ENCODE measurements at places on chromosomes 7 and 10. TPM values are rescaled to one million over a fixed set of nuclear protein-coding genes. Genes with fewer than 3 reads are reported as not detected.
A peak's percentile ranks its signal among the peaks of the same experiment; 100 is the strongest.

The ITGB8 gene
- total RNA-seq: 193 TPM

DNA sequence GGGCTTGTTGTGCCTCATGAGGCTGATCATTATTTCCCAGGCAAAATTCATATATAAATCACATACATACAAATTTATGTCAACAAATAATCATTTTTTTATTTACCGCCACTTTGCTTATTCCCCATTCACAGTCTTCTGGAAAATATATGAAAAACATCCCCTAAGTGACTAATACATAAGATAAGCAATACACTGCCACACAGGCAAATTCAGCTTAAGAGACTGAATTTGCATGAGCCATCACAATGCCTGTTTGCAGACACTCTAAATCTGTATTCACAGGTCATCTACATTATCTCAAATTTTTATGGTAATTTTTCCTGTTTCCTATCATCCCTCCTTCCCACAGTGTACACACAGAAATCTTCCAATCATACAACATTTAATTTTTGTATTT lies 13.2 kb downstream of the OSBPL3 start:
- no peak for DNase-seq

DNA sequence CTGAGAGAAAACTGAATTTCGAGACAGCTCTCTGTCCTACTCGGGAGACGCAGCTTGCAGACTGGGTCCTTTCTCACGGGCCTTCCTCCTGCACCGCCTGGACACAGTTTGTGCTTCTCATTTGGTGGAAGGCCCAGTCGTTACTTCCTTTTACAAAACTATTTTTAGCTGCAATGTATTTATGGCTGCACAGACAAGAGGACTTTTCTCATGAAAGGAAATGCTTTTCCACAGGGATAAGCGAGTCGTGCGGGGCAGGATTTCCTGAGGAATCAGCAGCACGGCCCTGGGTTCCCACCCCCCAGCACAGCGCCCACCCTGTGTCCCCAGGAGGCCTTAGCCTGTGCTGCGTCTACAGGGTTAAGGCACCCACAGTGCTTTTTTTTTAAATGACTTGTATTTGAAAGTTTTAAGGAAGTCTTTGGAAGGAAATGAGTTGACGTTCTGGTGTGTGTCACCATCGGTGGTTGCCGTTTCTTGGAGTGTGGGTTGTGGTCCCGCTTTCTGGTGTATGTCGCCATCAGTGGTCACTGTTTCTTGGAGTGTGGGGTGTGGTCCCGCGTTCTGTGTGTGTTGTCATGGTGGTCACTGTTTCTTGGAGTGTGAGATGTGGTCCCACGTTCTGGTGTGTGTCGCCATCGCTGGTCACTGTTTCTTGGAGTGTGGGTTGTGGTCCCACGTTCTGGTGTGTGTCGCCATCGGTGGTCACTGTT lies 50.9 kb downstream of the INPP5A start:
- no peak for DNase-seq

The HOXA2 gene
- 4.4 TPM for total RNA-seq

DNA sequence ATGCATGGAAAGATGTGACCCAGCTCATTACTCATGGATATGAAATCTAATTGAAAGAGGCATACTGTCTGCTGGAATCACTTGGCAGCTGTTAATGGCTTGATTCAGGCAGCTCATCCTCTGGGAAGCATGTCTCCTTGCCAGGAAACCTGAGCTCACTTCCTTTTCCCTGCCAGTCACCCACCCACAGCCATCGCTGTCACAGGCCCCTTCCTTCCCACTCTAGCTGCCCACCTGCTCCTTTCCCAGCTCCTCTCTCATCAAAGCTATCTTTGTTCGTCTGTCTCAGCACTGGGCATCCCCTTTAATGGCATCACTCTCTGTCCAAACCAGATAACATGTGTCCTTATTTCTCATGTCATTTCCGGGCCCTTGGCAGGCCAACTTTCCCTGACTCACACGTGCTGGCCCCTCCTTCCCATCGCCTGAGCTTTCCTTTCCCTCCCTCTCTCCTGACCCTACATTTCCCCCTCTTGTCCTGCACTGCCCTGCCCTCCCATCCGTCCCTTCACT lies 721.9 kb downstream of the TNS3 start:
- DNase-seq: no peak

GRCh38 chr10:119135513-119135881 lies 30.0 kb downstream of the SFXN4 start:
- no peak for DNase-seq

The FGF8 gene
- 0.72 TPM for total RNA-seq

GRCh38 chr7:80950550-80950967 lies 31.7 kb upstream of the SEMA3C start:
- no peak for DNase-seq

- no peak for DNase-seq
These were observed 8.7 kb upstream of the POLD2 start for GRCh38 chr7:44132039-44132438.

DNA sequence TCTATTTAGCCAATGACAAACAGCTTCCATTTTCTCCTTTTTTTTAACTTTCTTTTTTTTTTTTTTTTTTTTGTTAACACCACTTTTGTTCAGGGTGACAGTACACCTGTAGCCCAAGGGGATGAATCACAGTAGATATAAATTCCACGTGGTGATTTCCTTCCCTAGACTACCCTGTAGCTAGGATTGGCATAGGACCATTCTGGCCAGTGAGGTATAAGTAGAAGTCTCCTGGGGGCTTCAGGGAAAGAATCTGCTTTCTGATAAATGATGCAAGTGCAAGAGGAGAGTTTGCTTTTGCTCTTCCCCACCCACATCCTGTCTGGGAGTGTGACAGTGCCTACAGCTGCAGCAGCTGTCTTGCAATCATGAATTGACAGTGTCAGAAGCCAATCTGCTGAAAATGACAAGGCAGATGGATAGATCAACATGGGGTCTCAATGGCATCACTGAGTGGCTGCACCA lies 63.2 kb upstream of the TOMM7 start:
- peak; percentile 55 for DNase-seq

DNA sequence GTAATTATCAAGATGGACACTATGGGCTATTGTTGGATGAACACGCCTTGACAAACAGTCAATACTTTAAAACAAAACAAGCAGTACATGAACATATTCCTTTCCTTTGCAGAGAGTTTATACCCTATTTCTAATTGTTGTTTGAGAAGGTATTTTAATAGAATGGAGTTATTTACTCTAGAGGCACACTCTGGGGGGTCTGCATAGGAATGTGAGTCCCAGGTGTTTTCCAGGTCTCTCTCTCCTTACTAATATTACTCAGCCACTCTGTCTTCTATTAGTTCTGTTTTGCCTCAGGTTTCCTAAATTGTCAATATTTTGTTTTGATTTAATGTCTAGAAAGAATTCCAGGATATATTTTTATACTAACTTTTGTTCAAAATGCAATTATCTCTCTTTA lies 1091.4 kb downstream of the CNTNAP2 start:
- no peak for DNase-seq

The COL28A1 gene
- total RNA-seq: 6.8 TPM

DNA sequence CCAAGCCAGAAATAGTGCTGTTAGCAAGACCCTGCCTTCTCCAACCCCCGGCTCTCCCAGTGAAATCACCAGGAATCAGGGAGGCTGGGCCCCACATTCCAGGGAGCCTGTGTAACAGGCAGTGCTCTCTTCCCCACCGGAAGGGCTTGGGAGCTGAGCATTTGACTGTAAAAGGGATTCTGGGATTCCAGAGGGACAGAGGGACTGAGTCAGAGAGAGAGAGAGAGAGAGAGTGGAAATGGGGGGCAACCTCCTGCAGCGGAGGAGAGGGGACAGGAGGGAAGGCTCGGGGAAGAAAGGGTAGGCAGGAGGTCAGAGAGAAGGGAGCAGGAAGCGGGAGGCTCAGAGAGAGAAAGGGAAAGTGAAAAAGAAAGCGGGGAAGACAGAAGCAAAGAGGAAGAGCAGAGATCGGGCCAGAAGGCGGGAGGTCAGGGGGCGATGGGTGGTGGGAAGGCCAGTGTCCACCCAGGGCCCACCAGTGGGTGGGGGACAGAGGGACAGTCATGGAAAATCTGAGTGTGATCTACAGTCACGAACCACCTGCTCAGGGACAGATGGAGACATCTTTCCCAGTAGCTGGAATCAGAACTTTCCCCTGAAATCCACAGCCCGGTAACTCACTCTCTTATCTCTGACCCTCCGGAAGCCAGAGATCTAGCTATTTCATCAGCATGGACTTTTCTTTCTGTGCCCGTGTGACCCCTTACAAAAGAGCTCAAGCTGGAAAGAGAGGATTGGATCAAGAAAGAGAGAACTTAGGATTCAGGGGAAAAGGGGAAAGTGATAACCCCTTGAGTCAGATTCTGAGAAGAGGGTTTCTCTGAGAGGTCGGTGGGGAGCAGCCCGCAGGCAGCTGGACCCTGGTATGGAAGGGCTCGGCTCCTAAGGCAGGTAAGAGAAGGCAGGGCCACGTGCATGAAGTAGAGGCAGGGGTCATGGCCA lies 4.6 kb upstream of the SERPINE1 start:
- no peak for DNase-seq

GRCh38 chr7:142329062-142329790 lies 71.4 kb upstream of the PRSS58 start:
- no peak for DNase-seq

- no peak for DNase-seq
These were observed 66.4 kb downstream of the MGAM2 start for GRCh38 chr7:142177869-142178268.

GRCh38 chr10:71359364-71360046 lies 37.2 kb upstream of the CDH23 start:
- DNase-seq: no peak

- DNase-seq: no peak
These were observed 77.7 kb upstream of the CAPZA2 start for GRCh38 chr7:116784647-116785046.

The LRRN3 gene
- 39.6 TPM for total RNA-seq

DNA sequence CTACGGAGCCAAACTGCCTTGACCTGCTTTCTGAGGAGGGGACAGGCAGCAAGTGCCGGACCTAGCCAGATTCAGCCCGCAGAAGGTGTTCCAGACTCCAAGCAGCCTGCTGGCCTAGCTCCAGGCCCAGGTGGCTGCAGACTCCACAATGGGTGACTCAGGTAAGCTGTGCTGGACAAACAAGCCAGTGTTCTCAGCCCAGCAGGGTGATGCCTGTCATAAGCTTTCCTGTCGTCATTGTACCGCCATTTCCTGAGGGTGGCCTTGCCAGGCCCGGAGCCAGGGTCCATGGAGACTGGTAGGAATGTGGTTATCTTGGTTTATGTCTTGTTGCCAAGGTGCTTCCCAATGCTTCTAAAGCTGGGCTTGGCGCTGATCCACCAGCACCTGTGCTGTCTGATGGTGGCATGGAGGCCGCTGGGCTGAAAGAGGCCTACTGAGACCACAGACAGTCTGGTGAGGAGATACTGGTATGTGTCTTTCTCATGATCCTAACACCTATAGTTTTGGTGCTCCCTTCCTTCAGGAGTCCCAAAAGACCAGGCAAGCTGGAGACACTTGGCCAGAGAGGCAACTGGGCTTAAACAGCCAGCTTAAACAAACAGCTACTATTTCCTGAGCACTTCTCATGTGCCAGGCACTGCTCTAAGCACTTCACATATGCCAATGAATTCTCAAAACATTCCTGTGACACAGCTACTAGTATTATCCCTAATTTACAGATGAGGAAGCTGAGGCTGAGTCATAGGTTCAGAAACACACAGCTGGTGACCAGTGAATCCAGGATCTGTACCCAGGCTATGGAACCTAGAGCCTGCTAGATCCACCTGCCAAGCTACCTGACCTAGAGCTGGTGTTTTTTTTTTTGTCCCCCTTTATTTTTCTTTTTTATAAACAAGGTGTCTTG lies 42.0 kb downstream of the ZC3HC1 start:
- DNase-seq: no peak

- no peak for DNase-seq
These were observed 8.5 kb downstream of the C10orf90 start for GRCh38 chr10:126661841-126662515.

The SLC26A4 gene
- total RNA-seq: 0.99 TPM

GRCh38 chr10:125165584-125166573 lies 5.5 kb upstream of the CTBP2 start:
- DNase-seq: no peak

DNA sequence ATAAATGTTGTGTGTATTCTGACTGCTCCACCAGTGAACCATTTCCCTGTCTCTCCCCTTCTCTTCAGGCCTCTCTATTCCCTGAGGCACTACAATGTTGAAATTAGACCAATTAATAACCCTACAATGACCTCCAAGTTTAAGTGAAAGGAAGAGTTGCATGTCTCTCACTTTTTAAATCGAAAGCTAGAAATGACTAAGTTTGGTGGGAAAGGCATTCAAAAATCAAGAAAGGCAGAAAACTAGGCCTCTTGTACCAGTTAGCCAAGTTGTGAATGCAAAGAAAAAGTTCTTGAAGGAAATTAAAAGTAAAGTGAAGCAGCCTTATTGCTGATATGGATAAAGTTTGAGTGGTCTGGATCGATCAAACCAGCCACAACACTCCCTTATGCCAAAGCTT lies 198.3 kb upstream of the YAE1 start:
- DNase-seq: no peak

The CALML3 gene
- not detected for total RNA-seq

GRCh38 chr7:124765401-124766352 lies at the start of gene GPR37:
Gene GPR37 (minus strand): TSS chr7:124765792. CDS start chr7:124764976, 816 bp downstream.
- DNase-seq: peak; percentile 91

GRCh38 chr7:65892161-65892560 lies 19.3 kb downstream of the VKORC1L1 start:
- no peak for DNase-seq

DNA sequence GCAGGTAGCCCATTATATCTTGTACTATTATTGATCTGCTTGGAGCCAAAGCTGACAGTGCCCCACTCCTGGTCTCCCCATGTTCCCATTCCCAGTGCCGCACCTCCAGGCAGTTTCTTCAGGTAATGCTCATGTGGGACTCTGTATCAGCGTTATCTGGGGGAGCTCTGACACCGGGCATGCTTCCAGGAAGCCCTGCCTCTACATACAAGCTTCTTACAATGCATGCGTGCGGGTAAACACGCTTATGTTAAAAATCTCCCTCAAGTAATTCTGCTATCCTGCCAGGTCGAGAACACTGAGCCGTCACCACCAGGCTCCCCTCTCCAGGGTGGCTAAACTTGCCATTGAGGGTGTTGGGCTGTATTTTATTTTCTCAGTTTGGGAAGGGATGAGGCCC lies 61.6 kb upstream of the LBX1 start:
- peak; percentile 63 for DNase-seq

The PHYHIPL gene
- total RNA-seq: 40.1 TPM

The ZNF736 gene
- 19.1 TPM for total RNA-seq

DNA sequence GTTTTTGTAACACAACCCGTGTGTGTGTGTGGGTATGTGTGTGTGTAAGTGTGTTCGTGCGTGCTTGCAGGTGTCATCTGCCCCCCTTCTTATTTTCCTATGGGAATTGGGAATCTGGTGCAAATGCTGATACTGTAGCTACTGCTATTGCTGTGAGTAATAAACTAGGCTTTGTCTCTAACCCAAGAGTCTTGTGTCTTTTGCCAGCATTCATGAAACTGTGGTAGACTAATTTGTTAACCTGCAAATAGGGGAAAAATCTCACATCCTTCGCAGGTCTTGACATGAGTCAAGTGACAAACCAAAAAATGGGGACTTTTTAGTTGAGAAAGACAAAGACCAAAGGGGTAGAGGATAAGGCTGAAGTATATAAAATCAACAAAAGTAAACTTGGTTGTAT lies 57.9 kb upstream of the FAM133B start:
- no peak for DNase-seq

GRCh38 chr10:114623661-114624294 lies 34.3 kb downstream of the ABLIM1 start:
- no peak for DNase-seq

- DNase-seq: no peak
These were observed 28.1 kb upstream of the TRIL start for GRCh38 chr7:28986028-28986764.
